ENCODE measurements at places on chromosomes 1 and 21. TPM values are rescaled to one million over a fixed set of nuclear protein-coding genes. Genes with fewer than 3 reads are reported as not detected.

CHODL gene
- total RNA-seq, result not detected

NR1I3 gene
- total RNA-seq, result not detected

FAM131C gene
- total RNA-seq, result not detected

AADACL4 gene
- total RNA-seq, result not detected

DNA sequence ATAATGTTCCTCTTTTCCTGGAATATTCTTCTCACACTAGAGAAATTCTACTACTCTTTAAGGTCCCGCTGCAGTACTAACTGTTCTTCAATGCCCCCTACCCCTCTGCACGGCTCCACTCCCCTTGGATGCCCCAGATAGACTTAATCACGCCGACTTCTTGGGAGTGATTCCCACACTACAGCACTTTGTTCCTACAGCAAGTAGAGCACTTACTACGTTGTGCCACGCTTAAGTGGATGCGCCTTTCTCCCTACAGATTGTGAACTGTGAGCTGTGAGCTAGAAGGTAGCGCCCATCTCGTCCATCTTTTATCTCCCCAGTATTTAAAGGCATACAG lies 2.2 kb downstream of the ZNF436 start:
- peak; percentile 22 for DNase-seq

GRCh38 chr1:247295274-247295684 lies 36.4 kb downstream of the ZNF496 start:
- DNase-seq, result no peak

- no peak for DNase-seq
Observed at GRCh38 chr1:226682871-226683814, 55.9 kb downstream of the ITPKB start.

- DNase-seq, result no peak
Observed at GRCh38 chr21:34576041-34576511, 38.8 kb downstream of the RCAN1 start.

DNA sequence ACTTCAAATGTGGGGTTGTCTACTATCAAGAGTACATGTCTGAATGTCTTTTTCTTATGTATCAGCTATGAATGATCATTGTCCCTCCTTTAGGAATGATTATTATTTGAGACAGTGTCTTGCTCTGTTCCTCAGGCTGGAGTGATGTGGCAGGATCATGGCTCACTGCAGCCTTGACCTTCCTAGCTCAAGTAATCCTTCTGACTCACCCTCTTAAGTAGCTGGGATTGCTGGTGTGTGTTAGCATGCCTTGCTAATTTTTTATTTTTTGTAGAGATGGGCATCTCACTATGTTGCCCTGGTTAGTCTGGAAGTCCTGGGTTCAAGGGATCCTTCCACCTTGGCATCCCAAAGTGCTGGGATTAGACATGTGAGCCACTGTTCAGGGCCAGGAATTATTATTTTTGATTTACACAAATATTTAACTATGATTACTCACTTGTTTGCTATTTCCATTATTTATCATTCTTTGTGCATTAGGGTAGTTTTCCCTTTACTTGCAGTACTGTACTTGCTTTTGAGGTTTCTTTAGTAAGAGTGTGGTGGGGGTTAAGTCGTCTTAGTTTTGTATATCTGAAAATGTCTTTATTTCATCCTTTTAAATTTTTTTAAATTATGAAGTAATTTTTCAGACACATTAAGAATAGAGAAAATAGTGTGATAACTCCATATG lies 12.8 kb downstream of the S100A7 start:
- no peak for DNase-seq

GRCh38 chr21:26810676-26811415 lies 34.4 kb downstream of the ADAMTS1 start:
- DNase-seq, result no peak

DNA sequence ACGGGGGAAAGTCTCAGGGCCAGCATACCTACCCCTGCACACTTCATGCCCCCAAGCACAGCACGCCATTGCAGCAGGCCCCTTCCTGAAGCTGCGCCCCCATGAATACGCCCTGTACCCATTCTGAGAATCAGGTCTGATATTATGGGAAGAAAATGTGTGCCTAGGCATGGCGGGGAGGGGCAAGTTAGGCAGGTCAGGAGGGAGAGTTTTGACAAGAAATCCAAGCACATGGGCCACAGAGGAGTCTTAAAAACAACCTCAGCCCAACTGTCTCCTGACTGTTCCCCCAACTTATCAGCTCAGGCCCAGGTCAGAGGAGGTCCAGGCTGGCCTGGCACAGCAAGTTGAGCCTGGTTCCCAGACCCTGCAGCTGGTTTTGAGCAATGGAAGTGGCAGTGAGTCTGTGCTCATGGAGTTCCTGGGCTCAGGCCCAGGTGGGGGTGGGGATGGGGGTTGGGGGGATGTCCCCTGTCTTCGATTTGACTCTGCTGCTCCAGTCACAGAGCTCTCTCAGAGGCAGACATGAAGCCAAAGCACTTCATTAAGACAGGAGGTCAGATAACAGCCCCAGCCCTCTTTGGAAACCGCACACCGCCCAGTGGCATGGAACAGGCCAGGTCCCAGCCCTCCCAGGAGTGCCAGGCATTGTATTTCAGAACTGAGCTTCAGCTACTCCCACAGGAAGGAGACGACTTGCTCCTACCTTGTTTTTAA lies 20.6 kb upstream of the BCAR3 start:
- no peak for DNase-seq

- peak; percentile 34 for DNase-seq
Observed at GRCh38 chr1:245956225-245956624, 550.9 kb downstream of the SMYD3 start.

DNA sequence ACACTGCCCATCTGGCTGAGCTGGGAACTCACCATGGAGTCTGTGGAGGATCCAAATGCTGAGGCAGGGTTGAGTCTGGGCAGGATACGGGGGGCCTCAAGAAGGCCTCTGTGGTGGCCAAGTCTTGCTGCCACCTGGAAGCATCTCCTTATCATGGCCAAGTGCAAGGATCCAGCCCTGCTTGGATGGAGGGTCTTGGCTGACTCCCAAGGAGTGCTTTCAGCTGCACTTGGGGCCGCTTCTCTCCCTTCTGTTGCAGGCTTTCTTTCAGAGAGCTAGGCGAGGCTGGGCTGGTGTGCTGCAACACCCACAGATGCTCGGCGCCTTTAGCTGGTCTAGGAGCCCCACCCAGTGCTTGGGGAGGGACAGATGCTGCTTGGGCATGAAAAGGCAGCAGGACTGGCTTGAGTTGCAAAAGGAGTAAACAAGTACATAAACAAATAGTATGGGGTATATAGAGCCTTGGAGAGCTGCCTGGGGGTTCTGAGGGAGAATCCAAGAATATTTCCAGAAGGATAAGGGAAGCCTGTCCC lies at the start of gene THEM5:
Gene THEM5, minus strand, starts transcription at position 302 of the 533 bp plus-strand sequence. Its CDS starts 147 bp downstream, at position 155.
- DNase-seq, result no peak

All from OCI-LY7 (cell line).